ENCODE measurements at places on chromosomes 13 and 19. TPM values are rescaled to one million over a fixed set of nuclear protein-coding genes. Genes with fewer than 3 reads are reported as not detected.
A peak's percentile ranks its signal among the peaks of the same experiment; 100 is the strongest.

DNA sequence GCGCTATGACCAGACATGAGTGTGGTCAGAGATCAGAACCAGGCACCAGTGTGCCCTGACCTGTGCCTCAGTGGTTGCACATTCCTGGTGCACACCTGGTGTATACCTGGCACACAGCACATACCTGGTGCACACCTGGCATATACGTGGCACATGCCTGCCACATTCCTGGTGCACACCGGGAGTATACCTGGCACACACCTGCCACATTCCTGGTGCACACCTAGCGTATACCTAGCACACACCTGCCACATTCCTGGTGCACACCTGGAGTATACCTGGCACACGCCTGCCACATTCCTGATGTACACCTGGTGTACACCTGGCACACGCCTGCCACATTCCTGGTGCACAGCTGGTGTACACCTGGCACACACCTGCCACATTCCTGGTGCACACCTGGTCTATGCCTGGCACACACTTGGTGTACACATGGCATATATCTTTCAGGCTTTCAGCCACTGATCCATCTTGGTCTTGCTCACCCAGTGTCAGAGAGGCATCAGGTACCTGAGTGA lies 61.3 kb upstream of the ADGRL1 start:
- no peak for DNase-seq

DNA sequence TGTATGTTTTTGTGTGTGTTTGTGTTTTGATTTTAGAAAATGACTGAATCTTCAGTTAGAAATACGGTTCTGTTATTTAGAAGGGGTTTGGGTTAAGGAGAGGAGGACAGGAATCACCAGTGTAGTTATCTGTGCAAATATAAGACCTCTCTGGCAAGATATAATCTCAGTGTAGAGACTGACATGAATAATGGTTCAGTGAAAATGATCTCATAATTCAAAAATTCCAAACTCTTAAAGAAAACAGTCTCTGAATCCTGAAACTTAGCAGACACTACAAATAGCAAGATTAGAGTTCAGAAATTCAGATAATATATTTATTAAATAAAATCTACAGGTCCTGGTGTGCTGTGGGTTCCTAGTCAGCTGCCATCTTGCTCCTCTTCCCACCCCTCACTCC lies 73.5 kb downstream of the PDS5B start:
- DNase-seq: no peak

DNA sequence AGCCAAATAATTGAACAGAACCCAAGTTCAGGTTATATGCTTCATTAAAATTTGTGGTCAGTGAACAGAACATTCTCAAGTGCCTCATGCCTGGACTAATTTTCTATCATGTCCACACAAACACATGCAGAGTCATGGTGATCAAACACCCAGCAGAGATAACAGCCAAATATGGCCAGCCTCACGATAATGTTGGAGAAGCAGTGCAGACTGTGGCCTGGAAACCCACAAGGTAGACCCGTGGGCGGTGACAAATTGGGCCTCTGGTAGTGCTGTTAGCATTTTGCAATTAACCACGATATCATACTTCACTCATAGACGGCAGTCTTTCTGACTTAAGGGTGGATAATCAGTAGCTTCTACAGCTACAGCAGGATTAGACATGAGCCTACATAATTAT lies 35.0 kb upstream of the VWA8 start:
- peak; percentile 6 for DNase-seq

DNA sequence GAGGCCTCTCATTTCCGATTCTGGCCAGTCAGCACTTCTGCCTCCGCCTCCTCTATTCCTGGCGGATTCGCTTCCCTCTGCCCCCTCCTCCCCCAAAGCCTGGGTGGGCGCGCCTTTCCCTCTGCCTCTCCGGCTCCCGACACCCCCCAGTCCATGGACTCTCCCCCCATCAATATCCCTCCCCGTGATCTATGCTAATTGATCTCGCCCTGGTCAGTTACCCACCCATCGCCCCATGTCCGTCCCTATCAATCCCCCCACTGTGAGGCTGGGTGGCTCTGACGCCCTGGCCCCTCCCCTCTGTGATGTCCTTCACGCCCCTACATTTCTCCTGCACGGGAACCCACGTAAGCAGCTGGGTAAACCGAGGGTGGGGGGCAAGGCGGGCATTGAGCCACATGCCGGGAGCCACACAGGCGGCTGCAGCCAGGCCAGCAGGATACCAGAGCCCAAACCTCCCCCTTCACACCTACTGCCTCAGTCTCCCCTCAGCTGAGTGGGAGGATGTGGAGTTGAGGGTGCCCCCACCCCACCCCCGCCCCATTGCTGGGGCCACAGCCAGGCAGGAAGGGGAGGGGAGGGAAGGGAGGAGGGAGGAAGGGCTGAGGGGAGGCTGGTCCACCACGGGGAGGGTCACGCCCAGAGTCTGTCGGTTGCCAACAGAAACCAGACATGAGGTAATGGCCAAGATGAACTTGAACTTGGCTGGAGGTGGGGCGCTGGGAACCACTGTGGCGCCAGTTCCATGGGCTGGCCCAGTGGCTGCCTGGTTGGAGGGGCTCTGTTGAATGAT lies 21.0 kb downstream of the SMIM24 start:
- no peak for DNase-seq

DNA sequence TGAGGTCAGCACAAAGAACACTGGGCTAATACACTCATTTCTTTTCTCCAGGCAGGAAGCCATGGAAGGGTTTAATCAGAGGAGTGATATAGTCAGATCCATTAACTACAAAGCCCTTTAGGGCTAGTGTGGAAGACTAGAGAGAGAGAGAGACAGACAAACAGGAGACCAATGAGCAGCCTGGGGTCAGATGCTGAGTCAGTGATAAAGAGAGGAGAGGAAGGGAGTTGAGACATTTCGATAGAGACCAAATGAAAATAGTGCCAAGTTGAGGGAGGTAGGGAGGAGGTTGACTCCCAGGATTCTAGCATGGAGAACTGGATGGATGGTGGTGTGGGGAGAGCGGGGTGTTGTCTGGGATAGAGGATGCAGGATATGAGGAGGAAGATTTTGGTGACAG lies 18.2 kb downstream of the ZNF473 start:
- DNase-seq: no peak

DNA sequence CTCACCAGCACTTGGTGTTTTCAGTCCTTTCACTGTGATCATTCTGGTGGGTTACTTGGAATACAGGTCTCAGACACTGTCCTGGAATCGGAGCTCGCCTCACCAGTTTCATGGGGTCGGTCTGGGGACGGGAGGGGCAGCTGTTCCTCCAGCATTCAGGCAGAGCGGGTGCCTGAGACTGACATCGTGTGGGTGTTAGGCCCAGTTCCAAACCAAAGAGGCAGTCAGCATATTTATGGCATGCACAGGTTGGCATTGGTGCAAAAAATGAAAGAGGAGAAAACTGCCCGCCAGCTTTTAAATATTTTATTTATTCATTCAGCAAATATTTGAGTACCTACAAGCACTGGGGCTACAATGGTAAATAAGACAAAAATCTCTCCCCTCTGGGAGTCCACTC lies 20.1 kb downstream of the PLEKHF1 start:
- no peak for DNase-seq

Gene ATP4B
- total RNA-seq: not detected

Gene SIGLEC12
- total RNA-seq: 1.4 TPM

Gene ADGRL1
- 9.2 TPM for total RNA-seq

Measured in activated naive CD4-positive, alpha-beta T cell treated with anti-CD3 and anti-CD28 coated beads, Interleukin-2, amount 50 U/mL, for 72 hours (primary cell).